ENCODE measurements at places on chromosomes 16 and 17.

GRCh38 chr16:73997971-73998370, 298.6 kb upstream of the PSMD7 start:
- DNase-seq: no peak

- DNase-seq: no peak
Observed at GRCh38 chr17:5043524-5043923, 8.3 kb upstream of the SLC52A1 start.

GRCh38 chr17:37570527-37571093, 38.6 kb downstream of the SYNRG start:
- no peak for DNase-seq

GRCh38 chr17:64216338-64217248, 46.5 kb downstream of the TEX2 start:
- DNase-seq: no peak

DNA sequence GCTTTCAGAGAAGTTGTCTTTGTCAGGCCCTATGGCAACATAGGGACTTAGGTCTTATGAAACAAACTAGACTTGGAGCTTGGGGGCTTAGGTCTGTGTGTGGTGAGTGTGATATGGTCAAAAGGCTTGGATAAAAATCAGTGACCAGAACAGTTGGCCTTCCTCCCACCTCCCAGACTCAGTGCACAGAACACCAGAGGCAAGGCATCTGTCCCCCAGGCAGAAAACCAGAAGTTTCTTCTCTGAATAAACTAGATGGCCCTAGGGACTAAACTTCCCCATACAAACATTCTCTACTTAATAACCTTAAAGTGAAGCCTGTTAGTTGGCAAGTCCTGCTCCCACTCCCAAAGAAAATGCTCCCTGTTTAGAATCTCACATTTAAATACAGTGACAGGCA, 39.2 kb upstream of the PMFBP1 start:
- no peak for DNase-seq

DNA sequence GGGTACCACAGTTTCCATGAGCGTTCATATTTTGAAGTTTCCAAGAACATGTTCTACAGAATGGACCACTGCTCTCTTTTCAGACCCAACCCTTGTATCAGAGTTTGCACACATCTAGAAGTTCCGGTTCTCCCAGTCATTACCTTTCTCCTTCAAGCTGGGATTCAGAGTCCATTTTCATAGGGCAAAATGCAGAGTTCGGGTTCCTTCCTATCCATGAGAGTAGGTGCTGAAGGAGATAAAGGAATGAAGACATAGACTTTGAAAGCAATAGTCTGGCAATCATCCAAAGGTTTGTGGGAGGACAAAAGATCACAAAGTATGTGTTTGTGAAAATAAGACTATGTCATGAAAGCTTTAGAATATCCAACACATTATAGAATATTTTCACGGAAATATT, 699.6 kb downstream of the MAF start:
- no peak for DNase-seq

DNA sequence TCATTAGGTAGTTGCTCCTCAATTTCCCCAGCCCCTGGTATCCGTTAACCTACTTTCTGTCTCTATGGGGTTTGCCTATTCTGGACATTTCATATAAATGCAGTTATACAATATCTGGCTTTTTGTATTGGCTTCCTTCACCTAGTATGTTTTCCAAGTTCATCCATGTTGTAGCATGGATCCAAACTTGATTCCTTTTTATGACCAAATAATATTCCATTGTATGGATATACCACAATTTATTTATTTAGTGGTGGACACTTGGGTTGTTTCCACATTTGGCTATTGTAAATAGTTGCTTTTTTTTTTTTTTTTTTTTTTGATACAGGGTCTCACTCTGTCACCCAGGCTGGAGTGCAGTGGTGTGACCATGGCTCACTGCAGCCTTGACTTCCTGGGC, 15.9 kb downstream of the EPN2 start:
- no peak for DNase-seq

DNA sequence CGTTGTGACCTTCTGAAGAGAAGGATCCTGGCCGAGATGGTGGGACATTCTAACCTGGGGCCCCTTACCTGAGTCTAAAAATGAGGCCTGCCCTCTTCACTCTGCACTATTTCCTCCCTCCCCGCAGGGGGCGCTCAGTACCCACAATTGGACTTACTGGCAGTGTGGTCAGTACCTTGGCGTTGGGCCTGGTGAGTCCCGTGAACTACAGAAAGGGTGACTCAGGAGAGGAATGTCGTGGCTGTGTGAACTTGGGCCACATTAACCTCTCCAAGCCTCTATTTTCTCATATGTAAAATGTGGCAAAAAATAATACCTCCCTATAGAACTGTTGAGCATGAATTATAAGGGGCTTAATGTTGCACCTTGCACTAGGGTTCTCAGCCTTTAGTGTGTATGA, 3.9 kb downstream of the RSAD1 start:
- no peak for DNase-seq

- peak; percentile 35 for DNase-seq
Observed at GRCh38 chr17:17041018-17041521, 1.2 kb upstream of the MPRIP start.

DNA sequence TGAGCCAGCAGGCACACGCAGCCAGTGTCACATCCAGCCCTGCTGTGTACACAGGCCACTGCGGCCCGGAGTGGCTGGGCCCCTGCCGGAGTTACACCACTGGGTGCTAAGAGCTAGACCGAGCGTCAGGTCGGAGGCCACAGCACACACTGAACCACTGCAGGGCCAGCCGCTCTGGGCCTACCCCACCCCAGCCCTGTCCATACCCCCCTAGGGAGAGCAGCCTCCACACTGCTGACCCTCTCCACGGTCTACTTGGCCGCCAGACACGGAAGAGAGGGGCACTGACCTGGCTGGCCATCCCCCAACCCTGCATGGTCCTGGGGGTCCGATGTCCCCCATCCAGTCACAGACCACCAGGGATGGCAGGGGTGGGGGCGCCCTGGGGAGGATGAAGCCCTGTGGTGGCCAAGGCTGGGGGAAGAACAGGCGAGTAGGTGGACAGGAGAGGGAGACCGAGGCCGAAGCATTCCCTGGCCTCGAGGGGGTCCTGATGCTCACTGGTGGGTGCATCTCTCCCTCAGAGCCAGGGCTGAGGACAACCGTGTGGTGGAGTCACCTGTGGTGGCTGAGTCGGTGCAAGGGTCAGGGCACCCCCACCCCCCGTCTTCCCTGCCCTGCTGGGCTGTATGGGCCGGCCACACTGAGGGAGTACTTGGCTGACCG, 34.9 kb upstream of the ZC3H18 start:
- DNase-seq: no peak

DNA sequence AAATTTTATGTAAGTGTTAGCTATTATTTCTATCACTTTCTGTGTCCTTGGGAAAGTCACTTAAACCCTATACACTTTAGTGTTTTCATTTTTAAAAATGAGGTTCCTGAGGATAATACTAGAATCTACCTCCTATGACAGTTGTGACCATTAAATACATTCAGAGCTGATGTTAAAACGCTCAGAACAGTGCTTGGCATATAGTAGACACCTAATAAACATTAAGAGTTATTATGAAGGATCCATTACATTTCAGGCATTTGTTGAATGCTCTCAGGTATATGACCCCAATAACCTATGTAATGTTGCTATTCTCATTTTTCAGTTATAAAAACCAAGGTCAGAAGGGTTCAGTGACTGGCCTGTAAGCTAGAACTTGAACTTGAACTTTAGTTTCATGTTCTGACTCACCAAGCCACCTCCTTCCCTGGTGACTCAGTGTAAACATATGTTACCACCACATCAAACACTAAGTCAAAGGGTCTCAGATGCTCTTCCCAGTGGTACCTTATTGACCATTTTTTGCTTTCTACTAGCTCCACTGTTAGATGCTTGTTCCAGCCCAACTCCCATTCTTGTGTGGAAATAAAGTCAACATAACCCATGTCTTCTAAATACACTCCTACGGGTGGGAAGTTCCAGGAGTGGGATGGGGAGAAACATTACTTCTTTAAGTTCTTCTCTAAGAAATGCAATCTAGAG, 47.6 kb downstream of the HSD17B2 start:
- no peak for DNase-seq

- DNase-seq: no peak
Observed at GRCh38 chr17:76755285-76755684, 17.4 kb downstream of the MFSD11 start.

- DNase-seq: no peak
Observed at GRCh38 chr17:17722081-17722905, 41.0 kb downstream of the RAI1 start.

GRCh38 chr16:65833171-65833871, 533.2 kb upstream of the CDH5 start:
- DNase-seq: no peak

GRCh38 chr16:46650254-46650623, 29.1 kb upstream of the SHCBP1 start:
- DNase-seq: no peak

- no peak for DNase-seq
Observed at GRCh38 chr16:72300892-72301291, 128.9 kb upstream of the PMFBP1 start.
